Effector CD4-positive, alpha-beta T cell (primary cell): ENCODE measurements at places on chromosomes 12 and 14.

GRCh38 chr12:124520265-124520701 lies 47.1 kb downstream of the NCOR2 start:
- DNase-seq: no peak

- no peak for DNase-seq
Measured at GRCh38 chr14:87067591-87067990, 925.4 kb downstream of the GALC start.

- no peak for DNase-seq
Measured at GRCh38 chr14:30153717-30154116, 226.1 kb upstream of the PRKD1 start.

DNA sequence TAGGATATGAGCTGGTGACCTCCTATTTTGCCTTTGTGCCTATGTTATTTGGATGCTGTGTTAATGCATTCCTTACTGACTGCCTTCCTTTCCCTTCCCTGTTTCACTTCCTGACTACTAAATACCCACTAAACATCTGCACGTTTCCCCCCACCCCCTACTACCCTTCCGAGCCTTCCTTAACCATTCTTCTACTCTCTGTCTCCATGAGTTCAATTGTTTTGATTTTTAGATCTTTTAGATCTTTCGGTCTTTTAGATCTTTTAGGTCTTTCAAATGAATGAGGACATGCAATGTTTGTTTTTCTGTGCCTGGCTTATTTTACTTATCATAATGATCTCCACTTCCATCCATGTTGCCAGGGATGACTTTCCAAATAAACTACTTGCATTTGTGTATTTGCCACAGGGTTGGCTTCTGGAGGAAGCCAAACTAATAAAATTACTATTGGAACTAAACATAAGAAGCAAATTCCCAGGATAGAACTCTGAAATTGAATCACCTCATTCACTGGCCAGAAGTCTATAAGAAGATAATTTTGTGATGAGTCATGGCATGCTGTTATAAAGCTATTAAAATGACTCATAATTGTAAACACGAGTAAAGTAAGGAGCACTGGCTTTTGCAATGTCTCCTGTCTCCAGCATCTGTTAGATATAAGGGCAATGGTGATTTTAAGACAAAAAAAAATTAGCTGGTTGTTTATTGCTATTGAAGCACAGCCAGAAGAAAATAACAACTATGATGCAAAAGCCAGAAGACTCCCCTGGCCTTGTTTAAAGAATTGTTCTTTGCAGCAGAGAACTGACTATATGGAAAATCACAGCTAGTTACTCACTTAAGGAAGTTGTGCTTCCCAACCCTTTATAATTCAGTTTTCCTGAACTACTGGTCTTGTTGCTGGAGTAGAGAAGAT lies 586.3 kb downstream of the LRFN5 start:
- no peak for DNase-seq

- DNase-seq: no peak
Measured at GRCh38 chr14:94163796-94164195, 10.3 kb upstream of the PPP4R4 start.

- DNase-seq: no peak
Measured at GRCh38 chr12:110135806-110136205, 11.6 kb downstream of the IFT81 start.
